Thyroid gland (tissue), 4 donors: ENCODE measurements at places on chromosomes 7 and 10.

- H3K4me3 ChIP-seq, result no peak overlapping the region
- H3K36me3 ChIP-seq, result no peaks in the 10 kb centered on the region
- no peaks in the 10 kb centered on the region for H3K4me1 ChIP-seq
- no peaks in the 10 kb centered on the region for H3K27me3 ChIP-seq
- DNase-seq, result no peak
These were observed 60.3 kb upstream of the SLC39A12 start for GRCh38 chr10:17891435-17891834.

DNA sequence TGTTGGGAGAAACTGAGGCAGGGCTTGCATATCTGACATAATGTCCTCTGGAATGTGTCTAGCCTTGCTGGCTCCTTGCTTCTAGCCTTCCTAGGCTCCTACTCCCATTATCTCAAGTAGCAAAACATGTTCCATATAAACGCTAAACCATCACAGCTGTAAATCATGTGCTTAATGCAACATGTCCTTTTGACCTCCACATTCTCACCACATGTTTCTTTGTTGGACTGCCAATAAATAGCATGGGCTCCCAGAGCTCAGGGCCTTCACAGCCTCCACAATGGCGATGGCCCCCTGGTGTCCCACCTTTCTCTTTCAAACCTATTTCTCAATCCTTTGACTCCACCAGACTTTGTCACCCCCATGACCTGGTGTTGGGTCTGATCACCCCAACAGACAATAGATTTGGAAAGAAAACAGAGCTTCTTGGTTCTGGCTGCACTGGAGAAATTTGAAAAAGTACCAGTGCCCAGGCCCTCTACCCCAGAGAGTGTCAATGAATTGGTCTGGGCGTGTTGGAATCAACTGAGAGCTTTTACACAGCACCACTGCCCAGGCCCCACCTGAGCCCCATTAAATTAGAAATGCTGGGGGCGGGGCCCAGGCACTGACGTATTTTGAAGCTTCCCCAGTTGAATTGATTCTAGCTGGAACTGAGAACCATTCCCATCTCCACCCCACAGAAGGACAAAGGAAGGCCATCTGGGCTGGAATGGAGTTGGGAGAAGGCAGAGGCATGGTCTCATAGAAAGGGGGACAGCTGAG is 41.3 kb upstream of the GGCT start:
- no peak for DNase-seq
- no peak overlapping the region for H3K4me3 ChIP-seq
- no peak overlapping the region for H3K27ac ChIP-seq

GRCh38 chr7:80420876-80421275 is 91.0 kb downstream of the GNAT3 start:
- no peaks in the 10 kb centered on the region for H3K4me1 ChIP-seq
- DNase-seq, result no peak
- H3K27ac ChIP-seq, result no peak overlapping the region
- H3K36me3 ChIP-seq, result no peaks in the 10 kb centered on the region

GRCh38 chr10:131792809-131793208 is 108.0 kb upstream of the PPP2R2D start:
- no peak overlapping the region for H3K27ac ChIP-seq
- no peaks in the 10 kb centered on the region for H3K27me3 ChIP-seq
- no peaks in the 10 kb centered on the region for H3K36me3 ChIP-seq
- no peak for DNase-seq
- H3K4me1 ChIP-seq, result no peaks in the 10 kb centered on the region
- H3K4me3 ChIP-seq, result no peak overlapping the region

DNA sequence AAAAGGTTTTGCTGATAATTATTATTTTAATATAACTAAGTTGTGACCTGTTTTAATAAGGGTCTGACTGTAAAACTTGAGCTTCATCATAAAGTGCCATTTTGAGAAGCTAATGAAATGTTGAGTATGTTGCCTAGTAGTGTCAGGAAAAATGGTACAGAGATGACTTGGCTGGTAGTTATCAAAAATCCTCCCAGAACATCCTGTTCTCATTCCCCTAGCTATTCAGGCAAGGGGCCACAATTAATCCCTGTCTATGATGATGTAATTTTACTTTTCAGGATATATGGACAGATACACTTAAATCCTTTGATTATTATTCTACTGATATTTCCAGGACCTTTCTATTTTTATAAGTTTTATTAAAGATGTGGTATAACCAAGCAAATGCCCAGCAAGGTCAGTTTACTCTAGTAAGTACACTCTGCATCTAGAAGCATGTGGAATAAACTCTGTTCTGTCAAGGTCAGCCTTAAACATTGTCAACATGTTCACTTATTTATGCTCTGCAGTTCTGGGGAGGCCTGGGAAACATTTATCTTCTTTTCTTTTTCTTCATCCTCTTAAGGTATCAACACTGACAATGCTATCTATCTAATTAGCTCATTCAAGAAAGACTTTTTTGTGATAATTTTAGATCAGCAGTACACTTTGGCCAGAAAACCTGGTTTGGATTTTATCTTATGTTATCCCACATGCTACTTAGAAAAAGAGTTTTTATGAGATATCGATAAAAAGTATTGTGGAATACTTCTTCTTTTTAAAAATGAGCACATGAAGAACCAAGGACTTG is 32.1 kb downstream of the BTRC start:
- no peaks in the 10 kb centered on the region for H3K36me3 ChIP-seq
- H3K27me3 ChIP-seq, result no peaks in the 10 kb centered on the region
- no peak overlapping the region for H3K27ac ChIP-seq
- H3K4me3 ChIP-seq, result no peak overlapping the region
- H3K4me1 ChIP-seq, result peaks cover 3% of the 10 kb centered on the region

DNA sequence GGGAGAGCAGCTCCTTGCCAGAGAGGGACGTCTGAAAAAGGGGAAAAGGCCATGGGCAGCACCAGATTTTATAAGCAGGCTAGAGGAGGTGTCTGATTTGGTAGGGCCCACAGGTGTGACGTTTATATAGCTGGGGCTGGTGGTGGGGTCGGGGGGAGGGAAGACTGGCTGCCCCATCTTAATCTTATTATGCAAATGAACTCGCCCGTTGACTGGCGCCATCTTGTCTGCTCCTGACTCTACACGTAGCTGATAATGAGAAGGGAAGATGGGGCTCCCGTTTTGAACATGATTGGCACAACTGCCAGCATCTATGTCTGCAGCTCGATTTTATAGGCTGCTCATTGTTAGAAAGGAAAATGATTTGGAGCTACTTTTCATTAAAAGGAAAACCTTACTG is 28.6 kb upstream of the CADPS2 start:
- H3K36me3 ChIP-seq, result no peaks in the 10 kb centered on the region
- no peaks in the 10 kb centered on the region for H3K27me3 ChIP-seq
- no peak for DNase-seq
- H3K4me3 ChIP-seq, result no peak overlapping the region

GRCh38 chr7:3133811-3134385 is 90.2 kb upstream of the CARD11 start:
- H3K27ac ChIP-seq, result no peak overlapping the region
- DNase-seq, result no peak
- H3K27me3 ChIP-seq, result no peaks in the 10 kb centered on the region

- H3K4me3 ChIP-seq, result no peak overlapping the region
- H3K27ac ChIP-seq, result no peak overlapping the region
- no peaks in the 10 kb centered on the region for H3K27me3 ChIP-seq
These were observed 207.5 kb downstream of the CUX1 start for GRCh38 chr7:102024769-102025391.

- DNase-seq, result peak; percentile 2
- no peak overlapping the region for H3K27ac ChIP-seq
- H3K27me3 ChIP-seq, result no peaks in the 10 kb centered on the region
- H3K36me3 ChIP-seq, result no peaks in the 10 kb centered on the region
- H3K4me3 ChIP-seq, result no peak overlapping the region
These were observed 183.1 kb downstream of the EXOC4 start for GRCh38 chr7:133436014-133436428.

- H3K36me3 ChIP-seq, result no peaks in the 10 kb centered on the region
These were observed 1.8 kb downstream of the KIAA1549 start for GRCh38 chr7:138979226-138979979.

- H3K36me3 ChIP-seq, result no peaks in the 10 kb centered on the region
- no peaks in the 10 kb centered on the region for H3K4me1 ChIP-seq
- DNase-seq, result no peak
- no peaks in the 10 kb centered on the region for H3K27me3 ChIP-seq
- H3K27ac ChIP-seq, result no peak overlapping the region
These were observed 104.4 kb upstream of the PHYHIPL start for GRCh38 chr10:59072038-59072437.
